ENCODE measurements at places on chromosomes 1 and 21.

DNA sequence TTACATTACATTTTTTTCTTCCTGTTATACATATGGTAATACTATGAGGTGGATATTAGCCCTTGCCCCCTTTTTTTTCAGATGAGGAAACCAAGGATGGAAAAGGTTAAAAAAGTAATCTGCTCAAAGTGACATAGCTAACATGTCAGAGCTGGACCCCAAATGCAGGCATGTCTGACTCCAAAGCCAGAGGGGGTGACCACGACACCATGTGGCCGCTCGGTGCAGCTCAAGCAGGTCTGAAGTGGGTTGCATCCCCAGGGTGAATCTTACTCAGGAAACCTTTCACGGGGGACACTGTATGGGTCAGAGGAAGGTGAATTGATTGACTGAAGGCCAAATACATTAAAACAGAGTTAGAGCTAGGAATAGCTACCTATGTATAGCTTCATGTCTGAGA is 34.8 kb downstream of the CD34 start:
- no peak for DNase-seq

GRCh38 chr1:50893466-50893865 is 66.6 kb downstream of the FAF1 start:
- DNase-seq = no peak

DNA sequence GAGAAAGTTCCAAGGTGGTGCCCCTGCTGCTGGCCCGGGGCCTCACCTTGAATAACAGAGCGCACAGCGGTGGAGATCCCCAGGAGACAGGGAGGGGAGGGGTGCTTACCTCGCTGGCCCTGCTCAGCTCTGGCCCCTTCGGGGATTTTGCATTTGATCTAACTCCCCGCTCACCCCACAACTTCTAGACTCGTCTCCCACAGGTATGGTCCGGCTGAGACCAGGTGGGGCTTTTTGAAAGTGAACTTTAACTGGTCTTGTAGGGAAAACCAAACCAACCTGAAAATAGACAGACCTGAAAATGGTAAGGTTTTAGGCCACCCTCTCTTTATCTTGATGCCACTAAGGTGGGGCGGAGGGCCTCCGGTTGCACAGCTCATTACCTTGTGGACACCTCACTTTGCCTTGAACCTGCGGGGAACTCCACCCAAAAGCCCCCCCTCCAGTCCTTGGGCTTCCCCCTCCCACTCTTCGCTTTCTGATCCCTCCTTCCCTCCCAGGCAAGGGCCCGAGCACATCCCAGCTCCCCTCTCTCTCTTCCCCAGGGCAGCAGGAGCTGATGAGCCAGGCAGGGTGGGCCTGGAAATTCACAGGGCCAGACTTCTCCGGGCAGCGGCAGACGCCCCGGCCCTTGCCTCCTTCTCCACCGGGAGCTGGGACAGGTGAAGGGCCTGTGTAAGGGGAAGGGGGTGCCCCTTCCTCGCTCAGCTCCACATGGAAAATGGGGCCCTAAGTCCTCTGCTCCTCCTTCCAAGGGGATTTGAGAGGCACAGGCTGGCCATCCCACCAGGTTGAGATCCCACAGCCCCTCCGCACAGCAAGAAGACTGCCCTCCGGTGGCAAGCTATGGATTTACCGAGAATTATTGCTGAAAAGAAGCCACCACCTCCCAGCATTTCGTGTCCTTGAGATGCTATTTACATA is 16.1 kb downstream of the TNFRSF8 start:
- DNase-seq = no peak

- DNase-seq = no peak
Observed at GRCh38 chr1:236393681-236394481, at the start of gene EDARADD. TSS of gene EDARADD (plus strand) at chr1:236394286. CDS start at chr1:236394445, 159 bp downstream.

DNA sequence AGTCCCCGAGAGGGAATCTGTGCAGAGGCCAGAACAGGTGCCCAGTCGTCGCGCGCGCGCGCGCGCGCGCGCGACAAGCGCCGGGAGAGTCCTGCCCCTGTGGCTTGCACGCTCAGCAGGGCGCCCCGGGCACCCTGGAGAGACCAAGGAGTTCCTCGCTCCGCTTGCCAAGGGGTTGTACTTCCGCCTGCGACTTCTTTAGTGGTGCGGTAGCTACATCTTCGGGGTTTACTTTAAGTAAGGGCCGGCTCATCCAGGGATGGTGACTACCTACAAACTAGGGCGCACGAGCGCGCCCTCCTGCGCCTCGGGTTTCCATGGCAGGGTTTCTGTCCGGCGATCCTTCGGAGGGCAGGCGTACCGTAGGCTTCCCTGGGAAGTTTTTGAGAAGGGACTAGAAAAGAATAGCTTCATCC is 1.4 kb downstream of the LHX4 start:
- DNase-seq = no peak

DNA sequence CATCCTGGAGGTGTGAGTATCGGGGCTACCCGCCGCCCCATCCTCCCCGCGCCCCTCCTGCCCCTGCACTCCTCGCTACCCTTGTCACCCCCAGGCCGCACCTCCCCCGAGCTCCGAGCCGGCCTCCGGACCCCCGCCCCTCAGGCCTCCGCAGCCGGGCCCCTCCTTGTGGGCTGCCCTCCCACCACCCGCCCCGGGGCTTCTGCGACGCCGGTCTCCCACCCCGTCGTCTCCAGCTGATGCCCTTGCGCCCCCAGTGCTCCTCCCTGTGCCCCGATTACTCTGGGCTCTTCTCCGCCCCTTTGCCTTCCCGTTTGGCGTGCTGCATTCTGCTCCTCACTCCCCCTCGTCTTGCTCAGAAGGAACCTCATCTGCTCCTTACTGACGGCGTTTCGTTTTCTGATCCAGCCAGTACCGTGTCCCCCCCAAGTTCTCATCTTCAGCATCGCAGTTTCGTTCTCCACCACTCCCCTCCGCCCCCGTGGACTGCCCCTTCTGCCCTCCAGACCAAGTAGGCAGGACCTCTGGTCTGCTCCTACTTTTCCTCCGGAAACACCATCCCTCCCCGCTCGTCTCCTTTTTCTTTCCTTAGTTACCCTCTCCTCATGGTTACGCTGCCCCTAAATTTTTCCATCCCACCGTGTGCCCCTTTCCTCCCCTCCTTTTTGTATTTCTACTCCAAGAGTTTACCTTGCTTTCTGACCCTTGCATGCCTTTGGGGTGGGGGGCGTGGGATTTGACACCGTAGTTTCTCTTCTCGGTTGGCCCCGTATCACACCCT is 841 bp downstream of the SNX27 start:
- no peak for DNase-seq

- no peak for DNase-seq
Observed at GRCh38 chr1:14593302-14593701, 5.2 kb upstream of the KAZN start.
